ENCODE measurements at places on chromosomes 7 and 10.

- DNase-seq: no peak
Observed at GRCh38 chr10:80416479-80417098, 8.2 kb downstream of the PRXL2A start.

- no peak for DNase-seq
Observed at GRCh38 chr7:41695661-41696322, 7.1 kb downstream of the INHBA start.

- no peak for DNase-seq
Observed at GRCh38 chr10:62183857-62184795, 84.5 kb downstream of the RTKN2 start.

- no peak for DNase-seq
Observed at GRCh38 chr7:26183545-26184280, 16.8 kb downstream of the HNRNPA2B1 start.

DNA sequence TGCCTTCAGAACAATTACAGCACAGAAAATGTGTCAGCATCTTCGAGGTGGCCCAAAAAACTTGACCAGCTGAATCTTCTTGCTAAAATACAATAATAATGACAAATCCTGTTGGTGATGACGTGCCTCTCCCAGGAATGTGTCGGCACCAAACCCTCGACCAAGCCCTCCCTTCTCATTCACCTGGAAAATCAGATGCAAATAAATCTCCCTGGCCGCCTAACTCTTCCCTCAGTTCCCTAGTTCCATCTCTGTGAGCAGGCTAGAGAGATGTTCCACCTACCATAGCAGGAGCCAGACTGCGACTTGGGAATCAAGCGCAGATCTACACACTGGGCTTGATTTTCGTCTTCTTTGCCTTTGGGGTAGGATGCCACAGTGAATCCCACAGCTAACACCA, 4.1 kb downstream of the PRSS1 start:
- DNase-seq: no peak

- peak; percentile 62 for DNase-seq
Observed at GRCh38 chr7:55977831-55978230, 13.4 kb downstream of the NIPSNAP2 start.

DNA sequence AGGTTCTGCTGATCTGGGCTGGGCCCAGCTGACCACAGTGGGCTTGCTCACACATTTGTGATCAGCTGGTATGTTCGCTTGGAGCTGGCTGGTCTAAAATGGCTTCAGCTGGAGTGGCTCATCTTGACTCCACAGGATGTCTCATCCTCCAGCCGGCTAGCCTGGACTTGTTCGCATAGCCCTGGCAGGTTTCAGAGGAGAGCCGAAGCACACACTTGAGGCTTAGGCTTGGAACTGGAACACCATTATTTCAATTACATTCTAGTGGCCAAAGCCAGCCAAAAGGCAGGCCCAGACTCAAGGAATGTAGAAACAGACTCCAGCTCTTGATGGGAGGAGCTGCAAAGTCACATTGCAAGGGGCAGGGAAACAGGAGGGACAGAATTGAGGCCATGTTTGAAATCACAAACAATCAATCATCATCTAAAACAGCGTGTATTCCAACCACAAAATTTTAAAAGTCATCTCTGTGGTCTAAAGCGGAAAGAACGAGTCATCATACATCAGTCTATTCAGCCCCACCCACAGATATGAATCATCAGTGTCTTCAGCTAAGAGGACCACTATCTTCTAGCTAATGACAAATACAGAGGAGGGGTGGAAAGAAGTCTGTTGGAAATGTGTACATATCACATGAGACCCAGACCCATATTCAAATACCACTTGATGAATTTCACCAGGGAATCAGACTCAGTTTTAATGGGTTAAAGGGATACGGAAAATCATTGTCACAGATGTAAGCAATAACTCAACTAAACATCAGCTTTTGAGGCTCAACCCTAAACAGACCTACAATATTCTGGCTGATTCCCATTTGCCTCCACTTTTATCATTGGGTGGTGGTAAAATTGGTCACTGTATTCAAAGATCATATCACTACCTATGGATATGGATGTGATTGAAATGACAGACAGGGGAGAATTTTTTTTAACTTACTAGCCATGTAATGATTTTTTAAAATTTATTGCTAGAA, 139.0 kb upstream of the MKLN1 start:
- DNase-seq: no peak

DNA sequence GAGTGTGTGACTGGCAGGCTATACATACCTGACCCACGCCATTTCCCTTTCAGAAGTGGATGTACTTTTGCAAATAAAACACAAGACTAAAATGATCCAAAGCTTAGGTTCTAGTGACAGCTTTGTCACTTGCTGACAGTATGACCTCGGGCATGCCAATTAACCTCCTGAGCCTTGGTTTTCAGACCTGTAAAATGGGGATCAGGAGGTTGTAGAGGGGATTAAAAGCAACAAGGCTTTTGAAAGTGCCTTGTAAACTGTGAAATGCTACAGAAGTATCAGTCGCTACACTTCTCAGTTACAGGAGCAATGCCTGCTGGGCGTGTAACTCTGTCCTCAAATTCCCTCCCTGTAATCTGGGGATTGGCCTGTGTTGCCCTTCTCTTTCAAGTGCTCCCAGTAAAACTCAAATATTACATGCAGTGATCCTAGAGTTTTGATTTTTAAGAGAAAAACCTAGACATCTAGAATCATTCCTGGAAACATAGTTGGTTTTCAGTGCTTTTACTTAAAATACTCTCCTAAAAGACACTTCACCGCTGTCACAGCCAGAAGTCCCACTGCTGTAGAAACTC, 8.8 kb upstream of the GRB10 start:
- DNase-seq: no peak

GRCh38 chr10:121990015-121990677, 1.2 kb downstream of the TACC2 start:
- DNase-seq: no peak

DNA sequence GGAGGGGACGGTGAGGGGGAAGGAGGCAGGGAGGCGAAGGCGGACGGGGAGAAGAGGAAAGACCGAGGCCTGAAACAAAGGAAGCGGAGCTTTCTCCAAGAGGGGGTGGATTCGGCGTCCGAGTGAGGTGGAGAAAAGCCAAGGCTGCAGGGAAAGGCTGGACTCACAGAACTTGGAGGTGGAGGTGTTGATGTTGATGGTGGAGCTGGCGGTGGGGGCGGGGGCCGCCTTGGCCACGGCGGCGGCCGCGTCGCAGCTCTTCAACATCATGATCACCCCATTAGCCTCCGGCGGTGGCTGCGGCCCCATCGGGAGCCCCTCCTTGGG, 578 bp downstream of the CACUL1 start:
- DNase-seq: no peak

DNA sequence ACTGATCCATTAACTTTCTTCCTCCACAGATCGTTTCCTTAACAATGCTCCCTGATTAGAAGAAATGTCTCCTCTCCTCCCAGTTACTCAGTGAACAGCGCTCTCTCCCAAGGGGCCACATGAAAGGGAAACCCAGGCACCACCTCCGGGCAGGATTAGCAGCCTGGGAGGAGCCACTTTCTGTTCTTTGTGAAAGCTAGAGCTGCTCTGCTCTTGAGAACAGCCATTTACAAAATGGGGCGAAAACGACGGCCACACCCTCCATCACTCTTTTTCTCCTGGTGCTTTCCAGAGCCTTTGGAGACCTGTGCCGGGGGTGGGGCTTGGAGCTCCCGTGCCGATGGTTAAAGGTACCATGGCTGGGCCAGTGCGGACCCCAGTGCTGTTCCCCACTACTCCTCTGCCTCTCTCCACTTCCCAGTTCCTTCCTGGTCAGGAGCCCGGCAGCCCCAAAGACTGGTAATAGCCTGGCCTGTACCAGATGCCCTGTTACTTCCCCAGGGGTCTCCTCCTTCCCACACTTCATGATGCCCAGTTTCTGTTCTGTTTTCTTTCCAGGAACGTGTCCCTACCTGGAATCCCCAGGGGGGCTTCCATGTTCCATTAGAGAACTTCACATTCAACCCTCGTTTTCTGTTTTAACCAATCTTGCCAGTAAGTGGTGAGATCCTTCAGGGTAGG, 402.9 kb upstream of the GALNT17 start:
- no peak for DNase-seq

DNA sequence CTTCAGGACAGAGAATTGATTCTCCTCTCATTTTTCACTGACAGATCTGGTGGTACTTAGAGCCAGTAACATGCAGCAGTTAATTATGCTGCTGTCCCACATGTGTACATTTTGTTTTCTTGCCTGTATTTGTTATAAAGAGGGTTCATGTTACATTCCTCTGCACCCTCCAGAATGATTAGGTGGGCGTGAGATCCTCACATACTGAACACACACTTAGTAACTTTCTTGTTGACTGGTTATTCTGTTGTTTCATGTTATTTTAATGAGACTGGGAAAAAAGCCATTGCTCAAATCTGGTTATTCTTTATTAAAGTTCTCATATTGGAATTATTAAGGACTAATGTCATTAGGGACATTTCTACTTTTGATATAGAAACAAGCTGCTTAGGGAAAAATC, 409.1 kb downstream of the SDK1 start:
- DNase-seq: no peak

DNA sequence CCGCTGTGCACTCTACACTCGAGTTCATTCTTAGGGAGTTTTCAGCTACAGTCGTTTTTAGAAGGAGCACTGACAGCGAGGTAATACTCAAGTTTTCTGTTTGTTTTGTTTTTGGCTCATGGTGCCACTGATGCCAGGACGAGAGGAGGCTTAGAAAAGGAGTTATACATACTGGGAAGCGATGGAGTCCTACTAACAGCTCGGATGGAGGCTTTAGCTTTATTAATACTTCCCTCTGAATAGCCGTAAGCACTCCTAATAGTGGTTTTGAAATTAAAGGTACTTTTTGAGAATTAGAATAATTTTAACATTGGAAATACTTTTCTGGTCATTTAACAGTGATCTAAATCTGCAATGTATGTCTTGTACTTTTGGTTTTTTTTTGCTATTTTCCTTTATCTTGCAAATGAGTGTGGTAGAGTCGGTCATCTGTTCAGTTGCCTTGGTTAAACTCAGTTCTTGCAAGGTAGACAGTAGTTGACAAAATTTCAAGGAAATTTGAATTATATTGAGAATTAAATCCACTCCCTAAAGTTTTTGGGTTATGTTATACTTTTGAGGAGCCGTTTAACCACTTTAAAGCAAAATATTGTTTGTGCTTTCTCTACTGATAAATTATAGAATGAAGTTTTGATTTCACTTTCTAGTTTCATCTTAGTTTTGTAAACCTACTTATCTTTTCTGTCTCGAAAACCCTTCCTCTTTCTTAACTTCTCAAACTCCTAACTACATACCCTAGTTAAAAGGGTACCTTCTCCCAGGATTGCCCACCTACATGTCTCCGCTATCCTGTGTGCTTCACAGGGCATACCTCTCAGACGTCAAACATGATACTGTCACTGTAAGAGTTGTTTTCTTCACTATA, 1.5 kb downstream of the HBP1 start:
- no peak for DNase-seq

- DNase-seq: no peak
Observed at GRCh38 chr7:33757050-33757449, 148.3 kb upstream of the BMPER start.

GRCh38 chr7:38020121-38020785, 99.8 kb downstream of the EPDR1 start:
- no peak for DNase-seq

GRCh38 chr7:68276725-68277124, 1280.1 kb downstream of the TYW1 start:
- DNase-seq: no peak

GRCh38 chr10:6023661-6024333, 38.4 kb downstream of the IL2RA start:
- no peak for DNase-seq

- DNase-seq: no peak
Observed at GRCh38 chr7:22582863-22583622, 83.1 kb upstream of the STEAP1B start.

- DNase-seq: no peak
Observed at GRCh38 chr7:70336536-70336935, 738.3 kb downstream of the AUTS2 start.

- no peak for DNase-seq
Observed at GRCh38 chr7:96674565-96674964, 35.1 kb downstream of the SEM1 start.

DNA sequence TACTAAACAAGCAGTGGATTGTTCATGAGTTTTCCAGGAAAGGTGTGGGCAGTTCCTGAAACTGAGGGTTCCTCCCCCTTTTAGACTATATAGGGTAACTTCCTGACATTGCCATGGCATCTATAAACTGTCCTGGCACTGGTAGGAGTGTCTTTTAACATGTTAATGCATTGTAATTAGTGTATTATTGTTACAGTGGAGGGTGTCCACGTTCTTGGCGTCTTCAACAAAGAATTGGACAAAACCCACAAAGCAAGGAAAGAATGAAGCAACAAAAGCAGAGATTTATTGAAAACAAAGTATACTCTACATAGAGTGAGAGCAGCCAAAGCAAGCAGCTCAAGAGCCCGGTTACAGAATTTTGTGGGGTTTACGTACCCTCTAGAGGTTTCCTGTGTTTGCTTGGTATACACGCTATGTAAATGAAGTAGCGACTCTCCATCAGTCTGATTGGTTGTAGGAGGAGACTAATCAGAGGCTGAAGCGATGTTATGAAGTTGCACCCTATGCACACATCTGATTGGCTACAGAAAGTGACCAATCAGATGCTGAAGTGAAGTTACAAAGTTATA, 175.2 kb downstream of the NSUN6 start:
- no peak for DNase-seq

DNA sequence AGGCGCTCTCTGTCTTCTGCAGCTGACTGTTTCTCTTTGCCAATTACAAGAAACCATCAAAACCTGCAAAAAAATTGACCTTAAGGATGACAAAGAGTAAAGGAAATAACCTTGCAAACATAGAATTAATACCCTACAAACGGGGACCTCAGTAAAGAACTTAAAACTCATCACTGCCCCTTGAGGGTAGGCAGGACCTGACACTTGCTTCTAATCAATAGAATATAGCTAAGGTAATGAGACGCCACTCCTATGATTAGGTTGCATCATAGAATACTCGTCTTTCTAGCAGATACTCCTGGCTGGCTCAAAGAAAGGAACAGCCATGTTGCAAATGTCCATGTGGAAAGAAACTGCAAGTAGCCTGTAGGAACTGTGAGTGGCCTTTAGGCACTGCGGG, 140.0 kb downstream of the XPNPEP1 start:
- DNase-seq: no peak

- DNase-seq: no peak
Observed at GRCh38 chr7:151481650-151482505, 37.8 kb downstream of the RHEB start.

DNA sequence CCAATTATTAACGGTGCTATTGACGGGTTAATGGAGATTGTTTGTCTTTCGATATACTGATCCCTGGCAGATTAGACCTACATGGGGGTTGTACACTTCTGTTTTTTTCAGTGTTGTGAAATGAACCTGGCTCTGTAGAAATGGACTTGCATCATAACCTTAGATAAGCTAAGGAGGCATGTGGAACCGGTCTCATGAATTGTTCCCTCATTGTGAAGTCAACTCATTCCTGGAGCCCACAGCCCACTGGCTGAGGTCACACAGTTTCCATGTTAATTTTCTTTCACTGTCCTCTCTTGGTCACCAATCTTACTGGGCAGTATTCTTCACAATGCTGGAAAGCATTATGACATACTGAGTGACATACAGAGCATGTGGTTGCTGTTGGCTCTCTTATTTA, 202.8 kb downstream of the BMPER start:
- DNase-seq: no peak

- no peak for DNase-seq
Observed at GRCh38 chr7:11078247-11078834, 104.7 kb downstream of the PHF14 start.
